ENCODE measurements at places on chromosomes 6 and 20.
A peak's percentile ranks its signal among the peaks of the same experiment; 100 is the strongest.

GRCh38 chr20:4070323-4071177 is 55.2 kb upstream of the RNF24 start:
- DNase-seq, result no peak

- DNase-seq, result no peak
Measured at GRCh38 chr6:109095835-109096084, 453 bp downstream of the CEP57L1 start.

DNA sequence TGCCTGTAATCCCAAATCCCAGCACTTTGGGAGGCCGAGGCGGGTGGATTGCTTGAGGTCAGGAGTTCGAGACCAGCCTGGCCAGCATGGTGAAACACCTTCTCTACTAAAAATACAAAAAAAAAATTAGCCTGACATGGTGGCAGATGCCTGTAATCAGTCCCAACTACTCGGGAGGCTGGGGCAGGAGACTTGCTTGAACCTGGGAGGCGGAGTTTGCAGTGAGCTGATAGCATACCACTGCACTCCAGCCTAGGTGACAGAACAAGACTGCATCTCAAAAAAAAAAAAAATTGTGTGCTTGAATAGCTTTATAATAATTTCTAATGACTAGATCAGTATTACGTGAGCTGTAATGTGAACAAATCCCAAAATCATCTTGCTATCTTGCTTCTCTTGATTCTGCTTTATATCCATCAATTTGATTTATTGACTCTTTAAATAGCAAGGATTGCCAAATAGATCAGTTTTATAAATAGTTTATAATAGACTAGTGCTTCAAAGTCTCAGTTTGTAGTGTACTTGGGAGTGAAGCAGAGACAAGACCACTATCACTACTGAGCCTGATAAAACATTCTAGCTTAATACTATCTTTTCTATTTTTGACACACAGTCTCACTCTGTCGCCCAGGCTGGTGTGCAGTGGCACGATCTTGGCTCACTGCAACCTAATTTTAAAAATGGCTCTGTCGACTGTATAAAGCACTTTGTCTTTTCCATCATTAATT is 7.1 kb downstream of the AMD1 start:
- no peak for DNase-seq

GRCh38 chr6:134706806-134707205 is 243.1 kb downstream of the ALDH8A1 start:
- DNase-seq, result no peak

DNA sequence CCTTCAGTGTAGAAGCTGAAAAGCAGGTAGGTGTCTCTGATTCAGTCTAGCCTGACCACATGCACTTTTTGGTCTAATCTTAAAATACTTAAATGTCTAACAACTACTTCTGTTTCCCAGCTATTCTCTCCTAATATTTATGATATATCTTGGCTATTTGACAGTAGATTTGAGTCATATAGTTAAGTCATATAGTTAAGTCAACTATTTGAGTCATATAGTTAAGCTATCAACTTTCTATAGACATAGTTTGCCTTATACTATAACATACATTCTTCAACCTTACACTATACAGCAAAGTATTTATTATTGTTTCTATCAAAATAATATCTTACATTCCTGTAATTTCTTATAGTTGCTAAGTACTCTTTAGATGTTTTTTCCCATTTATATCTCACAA is 110.9 kb downstream of the GMDS start:
- no peak for DNase-seq

DNA sequence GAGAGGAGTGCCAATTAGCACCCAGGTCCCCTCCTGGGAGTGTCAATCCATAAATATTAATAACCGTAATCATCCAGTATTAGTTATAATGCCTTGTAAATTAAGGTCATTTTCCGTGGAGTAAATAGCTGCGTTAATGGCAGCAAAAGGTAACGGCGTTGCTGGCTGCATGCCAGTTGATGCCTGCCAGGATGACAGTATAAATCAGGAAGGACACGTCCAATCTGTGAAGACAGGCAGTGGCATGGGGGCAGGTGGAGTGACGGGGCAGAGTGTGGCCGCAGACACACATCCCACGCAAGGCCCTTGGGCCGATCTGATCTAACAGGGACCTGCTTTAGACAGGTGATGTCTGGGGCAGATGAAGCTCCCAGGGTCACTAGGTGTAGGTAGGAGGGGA is 49.1 kb downstream of the KCNB1 start:
- peak; percentile 38 for DNase-seq

GRCh38 chr20:40146071-40146470 is 543.0 kb downstream of the MAFB start:
- no peak for DNase-seq

GRCh38 chr6:21678990-21679389 is 85.4 kb downstream of the SOX4 start:
- no peak for DNase-seq

- DNase-seq, result no peak
Measured at GRCh38 chr6:81511423-81511822, 241.1 kb downstream of the TENT5A start.

DNA sequence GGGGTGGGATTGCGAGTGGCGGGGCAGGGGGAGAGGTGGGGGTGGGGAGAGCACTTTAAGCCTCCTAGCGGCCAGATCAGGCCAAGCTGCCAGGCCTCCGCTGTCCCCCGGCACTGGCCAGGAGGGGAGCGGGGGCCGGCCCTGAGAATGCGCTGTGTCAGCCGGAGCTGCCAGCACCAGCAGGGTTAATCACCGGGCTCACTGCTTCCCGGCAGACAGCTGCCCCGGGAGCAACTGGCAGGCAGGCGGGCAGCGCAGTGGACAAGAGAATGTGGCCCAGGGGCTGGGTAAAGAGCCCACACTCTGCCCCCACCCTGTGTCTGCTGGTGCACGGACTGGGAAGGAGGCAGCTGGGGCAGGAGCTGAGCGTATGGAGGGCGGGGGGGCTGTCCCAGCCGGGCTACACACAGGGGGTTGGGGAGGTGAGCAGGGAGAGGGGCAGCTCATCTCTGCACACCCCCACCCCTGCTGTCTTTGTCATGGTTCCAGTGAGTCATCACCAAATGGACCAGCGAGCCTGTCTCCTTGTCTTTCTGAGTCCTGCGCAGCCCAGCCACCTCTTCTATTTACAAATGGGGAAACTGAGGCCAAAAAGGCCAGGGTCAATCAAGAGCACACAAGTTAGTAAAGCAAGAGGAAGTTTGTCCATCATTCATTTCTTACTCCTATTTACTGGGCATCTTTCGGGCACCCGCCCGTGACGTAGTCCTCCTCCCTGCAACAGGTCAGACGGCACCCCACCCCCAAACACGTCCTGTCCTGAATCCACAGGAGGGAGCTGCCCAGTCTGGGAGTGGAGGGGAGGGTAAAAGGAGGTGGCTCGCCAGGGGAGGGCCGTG is 2.1 kb upstream of the LAMA5 start:
- DNase-seq, result no peak

DNA sequence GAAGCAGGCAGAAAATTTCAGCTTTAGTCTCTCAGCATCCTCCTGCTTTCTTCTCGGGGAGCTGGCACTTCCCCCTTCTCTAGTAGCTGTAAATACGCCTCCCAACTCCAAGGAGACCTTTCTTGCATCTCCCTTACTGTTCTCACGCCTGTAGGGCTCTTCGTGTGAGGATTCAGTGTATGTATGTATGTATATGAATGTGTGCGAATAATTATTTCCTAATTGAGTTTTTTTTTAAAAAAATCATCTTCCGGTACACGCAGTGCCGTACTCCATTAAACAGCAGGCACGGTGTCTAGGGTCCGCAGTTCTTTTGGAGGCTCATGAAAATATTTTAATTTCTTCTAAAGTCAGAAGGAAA is 85.4 kb downstream of the HFE start:
- no peak for DNase-seq

GRCh38 chr20:60402189-60403058 is 444.2 kb downstream of the CDH26 start:
- no peak for DNase-seq

DNA sequence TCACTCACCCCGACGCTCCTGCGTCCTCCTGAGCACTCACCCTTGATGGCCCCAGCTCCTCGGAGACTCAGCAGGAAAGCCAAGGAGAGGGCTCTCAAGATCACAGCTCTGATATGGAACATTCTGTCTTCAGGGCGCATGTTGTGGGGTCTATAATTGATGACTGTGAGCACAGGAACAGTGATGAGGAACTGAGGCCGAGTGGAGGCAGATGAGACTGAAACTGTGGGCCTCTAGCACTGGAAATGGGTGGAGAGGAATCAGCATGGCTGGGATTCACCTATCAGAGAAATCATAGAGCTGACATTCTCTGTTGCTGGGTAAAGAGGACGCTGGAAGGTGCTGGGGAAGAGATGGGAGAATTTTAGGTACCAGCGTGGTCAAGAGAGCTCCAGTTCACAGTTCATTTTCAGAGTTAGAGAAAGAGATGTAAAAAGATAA is at the start of gene HLA-DPA1:
HLA-DPA1 (minus strand) TSS at position 219 of the 441 bp plus-strand sequence.
- no peak for DNase-seq

DNA sequence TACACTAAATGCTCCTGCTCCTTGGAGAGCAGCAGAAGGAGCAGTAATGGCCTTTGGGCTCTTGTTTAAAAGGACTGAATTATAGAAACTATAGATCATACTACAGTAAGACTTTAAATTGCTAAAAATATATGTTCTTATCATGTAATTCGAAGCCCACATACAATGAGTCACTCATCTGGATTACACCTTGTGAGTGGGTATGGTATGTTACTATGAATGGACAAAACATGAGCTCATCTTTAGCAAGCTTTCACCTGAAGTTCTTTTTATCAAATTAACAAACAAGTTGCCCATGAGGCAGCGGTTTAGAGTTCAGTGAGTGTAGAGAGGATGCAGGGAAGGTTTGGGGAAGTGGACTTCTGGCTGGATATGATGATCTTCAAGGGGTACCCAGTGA is 114.4 kb upstream of the CCN2 start:
- DNase-seq, result no peak

DNA sequence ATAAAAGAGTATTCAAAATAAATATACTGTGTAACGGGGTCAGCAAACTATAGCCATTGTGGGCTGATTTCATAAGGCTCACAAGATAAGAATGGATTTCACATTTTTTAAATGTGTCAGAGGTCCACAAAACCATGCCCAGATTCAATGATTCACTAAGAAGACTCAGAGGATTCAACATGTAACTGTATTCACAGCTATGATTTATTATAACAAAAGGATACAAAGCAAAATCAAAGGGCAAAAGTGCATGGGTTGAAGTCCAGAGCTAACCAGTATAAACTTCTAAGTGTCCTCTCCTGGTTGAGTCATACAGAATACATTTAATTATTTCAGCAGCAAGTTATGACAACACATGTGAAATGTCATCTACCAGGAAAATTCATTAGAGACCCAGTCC is 49.2 kb downstream of the TBC1D32 start:
- DNase-seq, result no peak

- no peak for DNase-seq
Measured at GRCh38 chr6:20269181-20269580, 56.9 kb upstream of the MBOAT1 start.

- DNase-seq, result no peak
Measured at GRCh38 chr6:16403831-16404230, 165.4 kb downstream of the GMPR start.

GRCh38 chr6:49550492-49551077 is at the start of gene C6orf141:
C6orf141 (plus strand) TSS chr6:49550668; CDS start chr6:49550793, 125 bp downstream.
- peak; percentile 10 for DNase-seq

- no peak for DNase-seq
Measured at GRCh38 chr6:6392214-6393068, 72.0 kb upstream of the F13A1 start.
